ENCODE measurements at places on chromosomes 7 and 10.

GRCh38 chr10:132480356-132480755 is 57.2 kb upstream of the INPP5A start:
- H3K27me3 ChIP-seq, result no peaks in the 10 kb centered on the region
- no peak for DNase-seq
- H3K27ac ChIP-seq, result no peak overlapping the region
- H3K36me3 ChIP-seq, result no peaks in the 10 kb centered on the region

DNA sequence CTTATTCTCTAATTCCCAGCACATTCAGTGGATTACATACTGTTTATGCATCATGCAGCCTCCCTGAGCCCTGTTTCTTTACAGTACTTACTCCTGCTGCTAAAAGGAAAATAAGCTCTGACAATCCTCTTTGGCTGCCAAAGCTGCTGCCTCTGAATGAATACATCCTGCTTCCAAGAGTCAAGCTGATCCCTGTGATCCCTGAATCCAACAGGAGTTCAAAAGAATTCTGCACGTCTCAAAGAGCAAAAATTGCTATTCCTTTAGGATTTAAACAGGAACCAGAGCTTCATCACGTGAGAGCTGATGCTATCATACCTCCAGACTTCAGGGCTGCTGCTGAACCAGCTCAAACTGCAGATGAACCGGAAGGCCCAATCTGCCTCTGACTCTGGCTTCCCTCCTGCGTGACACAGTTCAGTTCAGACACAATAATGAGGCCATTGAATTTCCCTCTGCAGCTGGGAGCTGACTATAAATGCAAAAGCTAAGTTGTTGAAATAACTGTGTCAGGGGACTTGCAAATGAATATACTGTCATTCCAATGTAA is 851.0 kb upstream of the PHF14 start:
- no peaks in the 10 kb centered on the region for H3K36me3 ChIP-seq
- DNase-seq, result peak; percentile 6
- no peak overlapping the region for H3K4me3 ChIP-seq
- no peak overlapping the region for H3K27ac ChIP-seq

DNA sequence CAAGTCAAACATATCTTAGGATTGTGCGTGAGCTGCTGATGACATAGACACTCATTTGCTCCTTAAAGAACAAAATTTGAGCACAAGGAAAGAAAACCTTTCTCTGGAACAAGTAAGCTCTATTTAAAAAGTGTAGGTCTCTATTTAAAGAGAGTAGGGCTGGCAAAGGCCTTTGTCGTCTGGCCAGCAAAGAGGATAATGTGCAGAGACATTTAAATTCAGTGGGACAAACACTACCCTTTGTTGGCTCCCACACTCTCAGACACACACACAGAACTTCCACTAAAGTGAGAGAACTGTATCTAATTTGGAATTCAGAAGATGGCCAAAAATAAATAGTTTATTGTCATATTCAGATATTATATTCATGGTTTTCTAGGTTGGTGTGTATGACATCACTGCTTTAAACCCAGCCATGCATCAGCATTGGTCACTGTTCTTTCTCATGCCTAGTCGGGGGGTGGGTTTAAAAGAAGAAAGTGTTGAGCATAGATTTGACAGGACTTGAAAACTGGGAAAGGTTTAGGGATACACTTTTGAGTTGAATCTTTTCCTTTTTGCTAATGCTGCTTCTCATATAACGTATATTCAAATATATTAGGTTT is 49.5 kb upstream of the HDAC9 start:
- no peaks in the 10 kb centered on the region for H3K27me3 ChIP-seq
- H3K4me1 ChIP-seq, result peaks cover 7% of the 10 kb centered on the region
- no peak for DNase-seq

GRCh38 chr10:24513155-24513554 is 210.5 kb downstream of the ARHGAP21 start:
- H3K27ac ChIP-seq, result no peak overlapping the region
- no peaks in the 10 kb centered on the region for H3K27me3 ChIP-seq
- H3K4me1 ChIP-seq, result no peaks in the 10 kb centered on the region
- no peak overlapping the region for H3K4me3 ChIP-seq

- H3K27me3 ChIP-seq, result no peaks in the 10 kb centered on the region
- no peak overlapping the region for H3K4me3 ChIP-seq
- no peaks in the 10 kb centered on the region for H3K36me3 ChIP-seq
- no peak for DNase-seq
Measured at GRCh38 chr10:70982443-70982842, 94.1 kb upstream of the PCBD1 start.

- DNase-seq, result no peak
- H3K4me3 ChIP-seq, result no peak overlapping the region
- no peak overlapping the region for H3K27ac ChIP-seq
Measured at GRCh38 chr7:46245586-46246111, 324.6 kb upstream of the IGFBP3 start.

GRCh38 chr10:28548781-28549498 is 16.0 kb downstream of the WAC start:
- peaks cover 35% of the 10 kb centered on the region for H3K36me3 ChIP-seq
- no peak overlapping the region for H3K4me3 ChIP-seq
- no peak for DNase-seq
- H3K27ac ChIP-seq, result peak overlapping the region; percentile 24
- no peaks in the 10 kb centered on the region for H3K27me3 ChIP-seq

GRCh38 chr10:110835841-110836240 is 35.9 kb upstream of the PDCD4 start:
- no peak for DNase-seq
- no peaks in the 10 kb centered on the region for H3K27me3 ChIP-seq
- peaks cover 44% of the 10 kb centered on the region for H3K4me1 ChIP-seq
- H3K27ac ChIP-seq, result peak overlapping the region; percentile 90

GRCh38 chr7:113159746-113160339 is 41.5 kb upstream of the SMIM30 start:
- H3K36me3 ChIP-seq, result no peaks in the 10 kb centered on the region
- H3K27me3 ChIP-seq, result no peaks in the 10 kb centered on the region
- peak; percentile 54 for DNase-seq

- no peaks in the 10 kb centered on the region for H3K36me3 ChIP-seq
- H3K27ac ChIP-seq, result no peak overlapping the region
- peaks cover 6% of the 10 kb centered on the region for H3K27me3 ChIP-seq
- DNase-seq, result no peak
- no peak overlapping the region for H3K4me3 ChIP-seq
- no peaks in the 10 kb centered on the region for H3K4me1 ChIP-seq
Measured at GRCh38 chr10:52615756-52616394, 156.7 kb downstream of the MBL2 start.

DNA sequence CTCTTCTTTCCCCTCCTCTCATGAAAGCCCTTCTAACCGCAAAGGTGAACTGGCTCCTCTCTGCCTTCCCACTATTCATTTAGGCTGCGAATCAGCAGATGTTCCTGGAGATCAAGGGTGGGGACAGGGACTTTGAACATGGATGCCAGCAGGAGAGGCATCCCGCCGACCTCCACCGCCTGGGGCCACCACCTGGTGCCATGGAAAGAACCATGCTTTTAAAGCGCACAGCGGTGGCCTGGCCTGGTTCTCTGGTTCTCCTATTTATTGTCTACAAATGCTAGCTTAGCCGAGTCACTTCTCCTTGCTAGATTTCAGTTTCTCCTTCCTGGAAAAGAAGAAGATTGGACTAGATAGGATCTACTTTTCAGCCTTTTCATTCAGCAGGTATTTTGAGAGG is 43.2 kb upstream of the KCNMA1 start:
- no peaks in the 10 kb centered on the region for H3K36me3 ChIP-seq
- H3K27me3 ChIP-seq, result no peaks in the 10 kb centered on the region

DNA sequence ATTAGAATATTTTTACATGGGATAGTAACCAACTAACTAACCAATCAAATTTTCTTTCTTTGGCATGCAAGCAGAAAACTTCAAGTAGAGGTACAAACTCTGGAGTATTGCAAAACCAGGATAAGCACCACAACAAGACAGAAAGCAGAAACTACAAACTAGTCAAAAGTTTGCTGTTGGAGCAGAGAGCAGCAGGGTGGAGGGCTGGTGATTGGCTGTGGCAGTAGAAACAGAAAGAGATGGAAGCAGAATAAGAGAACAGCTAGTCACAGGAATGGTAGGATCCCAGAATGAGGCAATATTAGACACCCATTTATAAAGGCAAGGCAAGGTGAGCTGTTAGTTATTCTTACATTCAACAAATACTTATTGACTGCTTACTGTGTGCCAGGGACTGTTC is 6.8 kb upstream of the MACC1 start:
- no peaks in the 10 kb centered on the region for H3K36me3 ChIP-seq
- no peak for DNase-seq
- no peaks in the 10 kb centered on the region for H3K27me3 ChIP-seq
- H3K27ac ChIP-seq, result no peak overlapping the region
- peaks cover 3% of the 10 kb centered on the region for H3K4me1 ChIP-seq

GRCh38 chr7:90469554-90469953 is at the start of gene PTTG1IP2:
Gene PTTG1IP2 (plus strand): TSS chr7:90469639. CDS start chr7:90469787, 148 bp downstream.
- no peaks in the 10 kb centered on the region for H3K4me1 ChIP-seq
- no peak for DNase-seq
- H3K36me3 ChIP-seq, result no peaks in the 10 kb centered on the region
- H3K27ac ChIP-seq, result no peak within 1 kb of the TSS
- H3K27me3 ChIP-seq, result no peaks in the 10 kb centered on the region
- no peak within 1 kb of the TSS for H3K4me3 ChIP-seq

GRCh38 chr10:79047875-79048638 is 20.7 kb upstream of the ZMIZ1 start:
- no peak overlapping the region for H3K4me3 ChIP-seq
- H3K27me3 ChIP-seq, result no peaks in the 10 kb centered on the region
- H3K4me1 ChIP-seq, result peaks cover 34% of the 10 kb centered on the region

DNA sequence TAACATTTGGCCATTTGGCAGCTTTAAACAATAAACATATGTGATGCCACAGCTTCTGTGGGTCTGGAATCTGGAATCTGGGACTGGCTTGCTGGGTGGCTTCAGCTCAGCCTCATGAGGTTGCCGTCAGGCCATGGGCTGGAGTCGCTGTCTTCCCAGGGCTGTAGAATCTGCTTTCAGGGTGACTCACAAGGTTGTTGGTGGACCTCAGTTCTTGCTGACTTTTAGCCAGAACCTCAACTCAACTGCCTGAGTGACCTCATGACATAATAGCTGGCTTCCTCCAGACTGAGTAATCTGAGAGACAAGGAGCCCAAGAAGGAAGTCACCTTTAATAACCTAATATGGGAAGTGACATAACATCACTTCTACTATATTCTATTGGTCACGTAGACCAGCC is 44.6 kb upstream of the TSPAN13 start:
- H3K4me1 ChIP-seq, result no peaks in the 10 kb centered on the region
- H3K27me3 ChIP-seq, result no peaks in the 10 kb centered on the region
- H3K27ac ChIP-seq, result peak overlapping the region; percentile 50
- H3K36me3 ChIP-seq, result peaks cover 34% of the 10 kb centered on the region
- no peak overlapping the region for H3K4me3 ChIP-seq

DNA sequence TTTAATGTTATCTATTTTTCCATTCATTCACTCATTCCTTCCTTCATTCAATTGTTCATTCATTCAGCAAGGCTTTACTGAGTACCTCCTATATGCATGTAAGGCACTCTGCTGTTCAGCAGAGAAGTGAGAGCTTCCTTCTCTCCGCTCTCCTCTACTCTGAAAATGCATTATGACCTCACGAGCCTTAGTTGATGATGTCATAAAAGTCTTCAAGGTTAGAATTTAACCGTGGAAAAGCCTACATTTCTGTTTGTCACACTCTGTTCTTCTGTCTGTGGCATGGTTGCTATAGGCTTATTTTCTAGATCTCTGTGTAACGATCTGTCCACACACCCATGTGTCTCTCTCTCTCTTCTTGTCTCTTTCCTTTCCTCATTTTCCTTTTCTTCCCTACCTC is 17.1 kb downstream of the ODAD2 start:
- H3K4me3 ChIP-seq, result no peak overlapping the region
- no peaks in the 10 kb centered on the region for H3K36me3 ChIP-seq
- no peak for DNase-seq
- no peaks in the 10 kb centered on the region for H3K27me3 ChIP-seq
- H3K27ac ChIP-seq, result no peak overlapping the region
- H3K4me1 ChIP-seq, result no peaks in the 10 kb centered on the region

- H3K4me3 ChIP-seq, result no peak overlapping the region
- no peaks in the 10 kb centered on the region for H3K27me3 ChIP-seq
- H3K4me1 ChIP-seq, result no peaks in the 10 kb centered on the region
- DNase-seq, result no peak
- no peaks in the 10 kb centered on the region for H3K36me3 ChIP-seq
Measured at GRCh38 chr7:91201442-91202113, 62.7 kb upstream of the FZD1 start.

- no peaks in the 10 kb centered on the region for H3K27me3 ChIP-seq
- no peak overlapping the region for H3K4me3 ChIP-seq
- H3K36me3 ChIP-seq, result no peaks in the 10 kb centered on the region
- no peak for DNase-seq
Measured at GRCh38 chr7:47366211-47366610, 215.7 kb downstream of the TNS3 start.

GRCh38 chr10:91627344-91628102 is 5.3 kb downstream of the PPP1R3C start:
- H3K4me3 ChIP-seq, result no peak overlapping the region
- H3K36me3 ChIP-seq, result peaks cover 31% of the 10 kb centered on the region
- DNase-seq, result no peak
- H3K27me3 ChIP-seq, result no peaks in the 10 kb centered on the region
- peaks cover 24% of the 10 kb centered on the region for H3K4me1 ChIP-seq

DNA sequence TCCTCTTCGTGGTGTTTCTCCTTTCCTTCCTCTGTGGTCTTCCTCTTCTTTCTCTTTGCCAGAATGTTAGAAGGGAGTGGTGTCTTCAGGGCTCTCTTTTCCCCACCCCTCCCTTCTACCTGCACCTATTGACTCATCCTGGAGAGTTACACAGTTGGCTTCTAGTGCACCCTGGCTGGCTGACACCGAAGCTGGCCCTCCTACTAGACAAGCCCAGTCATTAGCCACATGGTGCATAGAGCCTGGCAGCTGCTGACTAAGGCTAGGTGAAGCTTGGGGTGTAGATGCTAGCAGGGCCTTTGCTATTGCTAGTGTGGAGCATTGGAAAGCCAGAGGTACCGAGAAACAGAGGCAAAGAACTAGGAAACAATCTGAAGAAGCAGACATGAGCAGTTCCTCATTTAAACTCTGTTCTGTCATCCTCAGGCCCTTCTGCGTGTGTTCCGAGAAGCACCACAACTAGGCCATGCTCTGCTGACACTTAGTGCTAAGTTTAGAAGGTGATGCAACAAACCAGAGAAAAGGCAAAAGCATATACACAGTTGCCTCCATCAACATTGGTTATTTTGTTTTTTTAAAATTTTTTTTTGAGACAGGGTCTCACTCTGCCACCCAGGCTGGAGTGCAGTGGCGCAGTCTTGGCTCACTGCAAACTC is 213.9 kb downstream of the BAMBI start:
- H3K27me3 ChIP-seq, result no peaks in the 10 kb centered on the region
- H3K27ac ChIP-seq, result no peak overlapping the region
- H3K4me3 ChIP-seq, result no peak overlapping the region
- DNase-seq, result no peak
- H3K4me1 ChIP-seq, result peaks cover 9% of the 10 kb centered on the region

DNA sequence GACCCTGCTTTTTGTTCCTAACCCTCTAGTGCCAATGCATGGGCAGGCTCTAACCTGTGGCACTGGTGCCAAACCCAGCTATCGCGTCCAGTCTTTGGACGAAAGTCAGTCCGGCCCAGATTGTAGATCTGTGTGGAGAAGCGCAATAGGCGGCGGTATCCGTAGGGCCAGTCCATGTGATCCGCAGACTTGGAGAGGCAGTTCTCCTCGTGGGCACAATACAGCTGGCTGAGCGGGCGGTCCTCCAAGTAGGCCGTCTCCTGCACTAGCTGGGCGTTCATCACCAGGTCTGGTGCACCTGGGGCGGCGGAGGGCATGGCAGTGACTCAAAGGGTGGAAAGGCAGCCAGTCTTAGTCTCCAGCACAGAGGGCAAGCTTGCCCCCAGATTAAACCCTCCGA is 14.5 kb downstream of the LOXL4 start:
- no peak for DNase-seq
- H3K36me3 ChIP-seq, result no peaks in the 10 kb centered on the region
- no peaks in the 10 kb centered on the region for H3K27me3 ChIP-seq
- H3K4me3 ChIP-seq, result no peak overlapping the region
- no peak overlapping the region for H3K27ac ChIP-seq

Measured in cardiac muscle cell (in vitro differentiated cells and primary cell).